ENCODE measurements at places on chromosomes 5 and 9.
A peak's percentile ranks its signal among the peaks of the same experiment; 100 is the strongest.

DNA sequence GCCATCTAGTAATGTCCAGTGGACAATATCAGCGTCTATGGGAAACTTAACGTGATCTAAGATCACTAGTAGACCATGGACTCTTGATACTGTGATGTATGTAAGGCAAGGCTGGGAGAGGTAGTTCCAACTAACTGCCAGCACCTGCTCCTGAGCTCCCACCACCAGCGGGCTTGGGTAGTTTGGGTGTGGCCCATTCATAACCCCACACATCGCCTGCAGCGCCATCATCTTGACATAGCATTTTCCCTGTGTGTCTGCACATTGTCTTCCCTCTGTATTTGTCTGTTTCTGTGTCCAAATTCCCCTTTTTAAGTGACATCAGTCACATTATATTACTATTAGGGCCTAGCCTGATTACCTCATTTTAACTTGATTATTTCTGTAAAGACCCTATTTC is 28.1 kb upstream of the GSN start:
- DNase-seq: no peak

DNA sequence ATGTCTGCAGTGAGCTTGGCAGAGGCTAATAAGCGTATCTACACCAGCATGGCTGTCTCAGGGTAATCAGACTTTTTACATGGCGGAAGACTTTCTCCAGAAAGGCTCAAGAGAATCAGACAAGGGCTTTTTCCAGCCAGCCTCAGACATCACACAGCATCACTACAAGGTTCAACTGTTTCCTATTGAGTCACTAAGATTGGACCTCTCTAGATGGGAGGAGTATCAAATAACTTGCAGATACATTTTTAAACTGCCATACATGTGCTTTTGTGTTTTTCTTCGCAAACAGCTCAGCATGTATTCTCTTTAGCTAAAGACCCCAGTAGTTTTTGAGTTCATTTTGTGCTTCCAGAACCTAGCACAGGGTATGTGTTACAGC is 22.9 kb upstream of the PIK3R1 start:
- no peak for DNase-seq

DNA sequence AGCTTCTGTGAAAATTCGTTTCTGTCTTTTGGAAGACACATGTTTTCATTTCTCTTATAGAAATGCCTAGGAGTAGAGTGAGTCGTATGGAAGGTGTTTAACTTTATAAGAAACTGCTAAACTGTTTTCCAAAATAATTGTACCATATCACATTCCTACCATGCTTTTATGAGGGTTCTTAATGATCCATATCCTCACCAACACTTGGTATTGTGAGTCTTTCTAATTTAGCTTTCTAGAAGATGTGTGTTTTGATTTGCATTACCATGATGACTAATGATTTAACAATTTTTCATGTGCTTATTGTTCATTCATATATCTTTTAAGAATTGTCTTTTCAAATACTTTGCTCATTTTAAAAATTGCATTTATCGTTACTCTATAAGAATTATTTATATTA is 223.6 kb downstream of the COMMD10 start:
- DNase-seq: no peak

- DNase-seq: no peak
These were observed 1.1 kb downstream of the PRRX2 start for GRCh38 chr9:129666575-129666974.

GRCh38 chr5:7866196-7866595 is 2.6 kb downstream of the FASTKD3 start:
- no peak for DNase-seq

- no peak for DNase-seq
These were observed 558.5 kb downstream of the EFNA5 start for GRCh38 chr5:107112216-107112615.

- no peak for DNase-seq
These were observed 61.6 kb downstream of the FNBP1 start for GRCh38 chr9:129981180-129981907.

DNA sequence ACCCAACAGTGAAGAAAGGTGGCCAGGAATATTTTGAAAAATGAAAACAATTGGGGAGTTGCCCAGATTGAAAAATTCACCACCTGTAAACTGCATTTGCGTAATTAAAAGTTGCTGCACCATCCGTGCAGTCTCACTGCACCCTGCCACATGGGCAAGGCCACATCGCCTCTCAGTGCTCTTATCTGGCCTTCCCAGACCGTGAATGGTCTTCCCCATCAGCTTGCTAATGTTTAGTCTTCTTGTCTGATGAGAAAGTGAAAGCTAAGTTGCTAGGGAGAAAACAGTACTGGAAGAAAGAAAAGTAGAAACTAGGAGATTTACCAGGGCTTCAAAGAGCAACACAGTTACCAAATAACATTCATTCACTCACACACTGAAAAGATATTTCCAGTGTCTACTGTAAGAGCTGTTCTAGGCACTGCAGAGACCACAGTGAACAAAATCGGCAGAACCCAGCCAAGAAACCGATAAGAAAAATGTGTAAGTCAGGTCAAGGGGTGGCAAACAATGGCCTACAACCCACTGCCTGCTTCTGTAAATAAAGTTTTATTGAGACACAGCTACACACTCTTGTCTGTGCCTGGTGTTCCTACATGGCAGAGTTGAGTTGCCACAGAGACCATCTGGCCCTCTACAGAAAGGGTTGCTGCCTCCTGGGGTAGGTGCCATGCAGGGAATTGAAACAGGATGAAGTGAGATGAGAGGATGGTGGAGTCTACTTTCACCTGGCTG is 51.2 kb upstream of the CTSL start:
- DNase-seq: no peak

DNA sequence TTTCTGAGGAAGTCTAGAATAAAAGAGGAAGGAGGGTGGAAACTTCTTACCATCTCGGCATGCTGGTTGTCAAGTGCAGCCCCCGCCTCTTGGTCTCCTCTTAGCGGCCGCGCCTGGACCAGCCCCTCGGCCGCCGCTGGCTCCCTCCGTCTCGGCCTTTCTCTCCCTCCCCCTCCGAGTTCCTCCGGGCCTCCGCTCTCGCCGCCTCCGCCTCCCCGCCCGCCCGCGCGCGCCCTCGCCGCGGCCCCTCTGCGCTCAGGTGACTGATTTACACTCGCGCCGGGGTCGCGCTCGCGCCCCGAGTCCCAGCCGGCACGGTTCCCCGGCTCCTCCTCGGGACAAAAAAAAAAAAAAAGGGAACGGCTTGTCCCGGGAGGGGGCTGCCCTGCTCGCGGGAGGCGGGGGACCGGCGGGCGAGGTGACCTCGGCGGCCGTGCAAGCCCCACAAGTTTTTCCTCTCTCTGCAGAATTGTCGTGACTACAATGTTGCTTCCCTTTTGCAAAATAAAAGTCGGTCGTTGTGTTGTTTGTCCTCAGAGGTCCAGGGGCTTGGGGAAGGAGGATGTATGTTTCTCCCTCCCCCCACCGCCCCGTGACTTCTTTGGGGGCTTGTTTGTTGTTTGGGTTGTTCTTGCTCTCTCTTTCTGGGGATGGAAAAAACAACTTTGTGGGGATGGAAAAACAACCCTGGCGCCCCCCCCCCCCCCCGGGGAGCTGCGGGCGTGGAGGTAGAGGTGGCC is at the start of gene BNC2:
BNC2 (minus strand) TSS at position 75 of the 740 bp plus-strand sequence; CDS start at position 53, 22 bp downstream.
- DNase-seq: no peak

DNA sequence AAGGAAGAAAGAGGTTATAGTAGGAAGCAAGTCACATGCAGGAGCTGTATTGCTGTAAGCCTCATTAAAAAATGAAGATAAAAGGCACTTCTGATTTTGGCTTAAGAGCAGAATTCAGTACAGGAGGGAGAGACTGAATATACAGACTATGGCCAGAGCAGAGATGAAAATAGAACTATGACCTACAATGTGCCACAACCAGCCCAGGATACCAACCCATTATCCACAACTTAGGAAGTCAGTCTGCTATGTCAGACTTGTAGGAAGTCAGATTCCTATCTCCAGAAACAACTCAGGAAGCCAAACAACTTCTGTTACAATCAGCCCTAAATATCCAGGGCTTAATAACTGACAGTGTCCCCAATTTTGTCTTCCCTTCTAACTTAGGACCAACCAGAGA is 156.2 kb upstream of the ANKH start:
- DNase-seq: no peak

DNA sequence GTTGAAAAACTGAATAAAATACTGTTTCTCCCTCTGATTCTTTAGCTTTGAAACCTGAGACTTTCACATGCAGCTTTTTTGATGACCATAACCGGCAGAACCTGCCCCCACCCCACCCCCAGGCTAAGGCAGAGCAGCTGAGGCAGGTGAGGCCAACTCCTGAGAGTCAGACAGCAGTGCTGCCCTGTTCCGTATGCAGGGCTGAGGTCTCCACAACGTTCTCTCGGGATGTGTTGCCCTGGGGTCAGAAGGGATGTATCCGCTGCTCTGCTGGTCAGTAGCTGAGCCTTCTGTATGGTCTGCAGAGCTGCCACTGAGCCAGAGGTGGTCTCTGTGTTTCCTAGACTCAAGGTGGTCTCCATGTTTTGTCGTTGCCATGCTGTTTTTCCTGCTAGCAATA is 190.5 kb downstream of the AOPEP start:
- DNase-seq: no peak

DNA sequence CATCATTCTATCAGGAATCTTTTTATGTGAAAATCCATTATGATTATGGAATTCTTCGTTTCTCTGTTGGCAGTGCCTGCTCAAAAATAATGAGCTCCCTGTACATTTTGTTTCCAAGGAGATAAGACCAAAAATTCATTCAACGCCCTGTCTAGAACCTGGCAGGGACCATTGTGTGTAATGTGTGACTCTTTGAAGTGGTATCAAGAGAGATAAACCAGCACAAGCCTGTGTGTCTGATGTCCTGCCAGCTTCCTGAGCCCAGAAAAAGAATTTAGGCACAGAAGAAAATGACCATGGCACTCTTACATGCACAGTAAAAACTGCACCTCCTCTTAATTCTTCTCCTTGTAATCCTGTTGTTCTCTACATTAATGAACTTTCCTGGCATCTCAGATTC is 177.4 kb downstream of the SAXO1 start:
- DNase-seq: no peak

GRCh38 chr5:154756868-154757813 is 2.0 kb downstream of the LARP1 start:
- DNase-seq: peak; percentile 58

GRCh38 chr9:83219154-83219923 is 156.4 kb upstream of the RASEF start:
- DNase-seq: no peak

- DNase-seq: no peak
These were observed 7.9 kb upstream of the FOXE1 start for GRCh38 chr9:97845130-97845529.

DNA sequence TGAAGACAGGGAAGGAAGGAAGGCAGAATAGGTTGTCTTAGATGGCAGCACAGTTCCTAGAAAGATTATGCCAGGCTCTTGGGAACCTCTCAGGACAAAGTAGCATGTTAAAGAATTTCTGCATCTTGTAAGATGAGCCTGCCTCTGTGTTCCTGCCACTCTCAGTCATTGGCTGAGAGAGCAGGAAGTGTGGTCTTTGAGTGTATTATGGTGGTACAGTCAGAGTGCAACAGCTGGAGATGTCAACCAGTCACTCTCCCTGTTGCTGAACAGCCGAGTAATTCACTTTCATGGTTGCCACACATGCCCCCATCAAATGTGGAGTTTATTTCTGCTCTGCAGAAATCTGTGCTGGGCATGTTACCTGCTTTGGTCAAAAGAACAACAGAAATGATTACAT is 659.6 kb upstream of the RIOK2 start:
- DNase-seq: no peak

DNA sequence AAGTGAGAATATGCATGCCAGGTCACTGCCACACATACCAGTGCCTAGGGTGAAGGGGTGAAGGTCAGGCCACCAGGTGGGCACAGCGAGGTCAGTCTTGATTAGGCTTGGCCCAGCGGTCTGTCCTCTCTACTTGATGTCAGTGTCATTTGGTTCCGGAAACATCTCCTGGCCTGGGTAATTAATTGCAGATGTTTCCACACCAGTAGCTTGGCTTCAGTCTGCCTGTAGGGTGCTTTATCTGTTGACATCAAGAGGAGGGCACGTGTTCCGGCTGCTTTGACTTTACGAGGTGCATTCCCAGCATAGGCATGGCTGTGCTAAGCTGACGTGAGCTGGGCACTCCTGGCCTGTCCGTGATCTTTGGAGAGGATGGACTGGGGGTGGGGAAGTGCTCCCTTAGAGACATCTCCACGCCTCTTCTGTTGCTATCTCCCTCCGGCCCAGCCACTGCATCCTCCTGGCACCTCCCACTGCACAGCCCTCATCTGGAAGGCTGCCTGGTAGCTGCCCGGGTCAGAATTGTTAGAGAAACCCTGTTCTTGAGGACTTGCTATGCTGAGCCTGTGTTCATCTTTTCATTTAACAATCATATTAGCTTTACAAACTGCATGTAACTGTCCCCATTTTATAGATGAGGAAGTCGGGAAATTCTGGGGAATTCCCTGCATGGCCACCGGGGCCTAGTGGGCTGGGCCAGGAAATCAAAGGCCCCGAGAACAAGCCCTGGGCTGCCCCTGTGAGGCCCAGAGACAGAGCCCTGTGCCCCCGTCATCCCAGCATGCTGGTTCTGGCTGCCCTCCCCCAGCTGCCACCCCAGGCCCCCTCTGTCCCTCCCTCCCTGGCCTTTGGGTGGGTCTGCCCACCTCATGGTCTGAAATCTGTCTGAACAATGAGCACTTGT is 29.1 kb downstream of the JADE2 start:
- peak; percentile 22 for DNase-seq

DNA sequence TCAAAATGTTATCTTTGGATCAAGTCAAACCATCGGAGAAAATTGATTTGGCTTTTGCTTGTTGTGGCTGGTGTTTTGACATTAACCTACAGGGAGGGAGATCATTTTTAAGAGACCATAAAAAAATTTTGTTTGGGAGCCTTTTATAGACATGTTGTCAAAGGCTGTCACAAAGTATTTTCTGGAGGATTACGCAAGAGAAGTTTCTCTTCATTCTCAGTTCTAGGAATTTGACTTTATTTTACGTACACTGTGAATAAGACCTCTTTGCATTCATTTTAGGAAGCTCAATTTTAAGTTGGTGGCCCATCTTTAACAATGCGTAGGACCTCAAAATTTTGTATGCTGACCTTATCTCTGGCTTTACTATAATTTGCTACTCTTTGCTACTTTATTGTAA is 50.2 kb upstream of the SLC44A1 start:
- no peak for DNase-seq

DNA sequence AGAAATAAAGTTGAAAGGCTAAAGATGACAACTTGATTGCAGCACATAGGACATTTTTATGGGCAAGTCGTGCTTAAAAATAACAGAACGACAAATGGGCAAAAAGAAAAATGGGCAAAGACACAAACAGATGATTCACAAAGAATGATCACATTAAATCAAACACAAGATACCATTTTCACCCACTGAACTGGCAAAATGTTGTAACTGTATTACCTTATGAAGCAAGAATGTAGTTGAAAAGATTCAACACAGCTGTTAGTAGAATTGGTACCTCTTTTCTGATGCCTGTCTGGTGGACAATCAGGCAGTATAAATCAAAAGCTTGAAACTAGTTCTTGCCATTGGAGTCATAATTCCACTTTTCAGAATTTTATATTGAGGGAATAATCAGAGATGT is 81.0 kb upstream of the PALM2AKAP2 start:
- DNase-seq: no peak

GRCh38 chr5:175847503-175847902 is 23.9 kb upstream of the CPLX2 start:
- DNase-seq: no peak

Data from activated CD4-positive, alpha-beta T cell treated with anti-CD3 and anti-CD28 coated beads, Interleukin-2, amount 50 U/mL, for 4 hours (primary cell).